ENCODE measurements at places on chromosomes 3 and 15.

DNA sequence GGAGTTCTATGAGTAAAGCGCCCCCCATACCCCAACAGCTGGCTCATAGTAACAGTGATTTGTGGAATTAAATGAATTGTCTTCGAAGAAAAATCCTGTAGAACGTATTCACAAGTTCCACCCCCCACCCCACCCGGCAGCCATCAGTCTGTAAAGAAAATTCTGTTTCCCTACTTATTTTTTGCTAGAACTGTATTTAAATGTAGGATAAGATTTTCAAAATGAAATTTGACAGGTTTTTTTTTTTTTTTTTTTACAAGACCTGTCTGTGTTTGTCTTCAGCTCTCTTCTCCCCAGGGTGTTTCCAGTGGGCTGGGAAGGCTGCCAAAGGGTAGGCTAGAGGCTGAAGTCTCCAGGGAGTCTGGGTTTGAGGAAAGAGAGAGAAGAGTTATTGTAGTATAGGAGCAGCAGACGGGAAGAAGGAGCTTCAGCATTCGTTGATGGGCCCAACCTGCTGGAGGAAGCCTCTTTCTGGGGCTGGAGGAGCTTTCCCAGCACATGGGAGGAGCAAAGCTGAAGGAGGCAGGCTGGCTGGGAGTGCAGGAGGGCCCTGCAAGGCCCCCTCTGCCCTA is 130.6 kb upstream of the SEMA6D start:
- H3K4me3 ChIP-seq, result no peak overlapping the region
- no peaks in the 10 kb centered on the region for H3K36me3 ChIP-seq
- H3K4me1 ChIP-seq, result peaks cover 48% of the 10 kb centered on the region

DNA sequence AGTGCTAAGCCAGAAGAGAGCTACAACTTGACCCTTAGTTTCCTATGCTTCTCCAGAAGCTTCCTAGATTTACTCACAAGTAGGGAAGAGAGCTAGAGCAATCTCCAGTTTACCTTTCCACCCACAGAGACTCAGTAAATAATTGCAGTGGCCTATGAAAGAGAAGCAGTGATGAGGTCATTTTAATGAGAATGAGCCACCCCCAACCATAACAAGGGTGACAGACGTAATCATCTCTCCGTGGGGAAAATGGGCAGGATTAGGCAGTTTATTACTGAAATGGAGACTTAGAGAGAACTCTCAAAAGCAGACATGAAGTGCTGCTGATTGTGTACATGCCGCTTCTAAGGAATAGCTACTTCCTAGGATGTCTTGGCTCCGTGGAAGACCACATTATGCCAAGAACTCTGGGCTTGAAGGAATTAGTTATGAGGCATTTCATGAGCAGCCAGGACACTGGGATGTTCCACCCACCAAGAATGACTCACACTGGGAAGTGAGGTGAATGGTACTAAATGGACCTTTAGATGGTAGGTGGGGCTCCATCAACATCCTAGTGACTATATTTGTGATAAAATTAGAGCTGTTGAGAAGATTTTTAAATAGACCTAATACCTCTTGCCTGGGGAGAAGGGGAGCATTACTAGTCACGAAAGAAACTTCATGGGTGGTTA is 160.9 kb downstream of the EDEM1 start:
- H3K27ac ChIP-seq, result peak overlapping the region; percentile 26
- H3K4me3 ChIP-seq, result no peak overlapping the region
- peaks cover 11% of the 10 kb centered on the region for H3K4me1 ChIP-seq
- H3K27me3 ChIP-seq, result no peaks in the 10 kb centered on the region
- no peak for DNase-seq

GRCh38 chr3:2370317-2370716 is 271.7 kb downstream of the CNTN4 start:
- no peak overlapping the region for H3K27ac ChIP-seq
- no peak overlapping the region for H3K4me3 ChIP-seq
- peaks cover 2% of the 10 kb centered on the region for H3K4me1 ChIP-seq
- no peaks in the 10 kb centered on the region for H3K27me3 ChIP-seq
- peaks cover 2% of the 10 kb centered on the region for H3K36me3 ChIP-seq

GRCh38 chr15:68234060-68234459 is 4.5 kb upstream of the CLN6 start:
- no peaks in the 10 kb centered on the region for H3K27me3 ChIP-seq
- peaks cover 23% of the 10 kb centered on the region for H3K4me1 ChIP-seq
- no peak for DNase-seq
- peak overlapping the region; percentile 4 for H3K4me3 ChIP-seq
- peak overlapping the region; percentile 18 for H3K27ac ChIP-seq

GRCh38 chr3:127431066-127431465 is 143.2 kb upstream of the PRR20G start:
- H3K4me3 ChIP-seq, result no peak overlapping the region
- H3K27me3 ChIP-seq, result peaks cover 57% of the 10 kb centered on the region
- no peaks in the 10 kb centered on the region for H3K36me3 ChIP-seq
- DNase-seq, result peak; percentile 62
- peaks cover 24% of the 10 kb centered on the region for H3K4me1 ChIP-seq
- H3K27ac ChIP-seq, result no peak overlapping the region

- H3K27ac ChIP-seq, result no peak overlapping the region
- DNase-seq, result no peak
- H3K4me1 ChIP-seq, result peaks cover 10% of the 10 kb centered on the region
- H3K4me3 ChIP-seq, result no peak overlapping the region
- H3K36me3 ChIP-seq, result no peaks in the 10 kb centered on the region
- H3K27me3 ChIP-seq, result peaks cover 5% of the 10 kb centered on the region
Observed at GRCh38 chr3:150222691-150223489, 185.2 kb upstream of the TSC22D2 start.

- no peaks in the 10 kb centered on the region for H3K4me1 ChIP-seq
- peaks cover 2% of the 10 kb centered on the region for H3K36me3 ChIP-seq
- no peak for DNase-seq
- peaks cover 3% of the 10 kb centered on the region for H3K27me3 ChIP-seq
- no peak overlapping the region for H3K27ac ChIP-seq
Observed at GRCh38 chr3:57335283-57335938, 42.9 kb upstream of the ASB14 start.

DNA sequence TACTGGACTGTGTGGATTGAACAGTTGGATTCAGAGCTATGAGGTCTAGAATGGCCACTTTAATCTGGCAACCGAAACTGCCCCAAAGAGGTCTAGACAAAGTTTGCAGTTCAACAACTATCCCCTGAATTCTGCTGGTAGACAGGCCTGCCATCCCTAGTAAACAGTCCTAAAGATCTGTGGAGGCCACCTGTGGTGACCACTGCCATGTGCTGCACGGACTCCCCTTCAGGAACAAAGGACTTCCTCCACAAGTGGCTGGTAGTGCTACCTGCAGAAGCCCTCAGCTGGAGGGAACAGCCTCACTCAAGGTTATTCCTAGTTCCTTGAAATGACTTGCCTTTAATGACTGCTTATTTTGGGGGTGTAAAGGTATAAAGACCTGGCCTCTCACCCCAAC is 6.1 kb downstream of the TNFAIP8L3 start:
- no peak overlapping the region for H3K4me3 ChIP-seq
- DNase-seq, result no peak
- H3K36me3 ChIP-seq, result no peaks in the 10 kb centered on the region
- peaks cover 57% of the 10 kb centered on the region for H3K27me3 ChIP-seq
- H3K4me1 ChIP-seq, result no peaks in the 10 kb centered on the region

- no peak for DNase-seq
- H3K4me1 ChIP-seq, result peaks cover 12% of the 10 kb centered on the region
- H3K36me3 ChIP-seq, result peaks cover 38% of the 10 kb centered on the region
- no peaks in the 10 kb centered on the region for H3K27me3 ChIP-seq
- H3K27ac ChIP-seq, result no peak overlapping the region
Observed at GRCh38 chr15:101275018-101275417, 2.3 kb downstream of the SELENOS start.

Data from mesothelial cell of epicardium (in vitro differentiated cells).